ENCODE measurements at places on chromosomes 5 and 9.

- DNase-seq: no peak
These were observed 1.7 kb downstream of the SMIM33 start for GRCh38 chr5:139472386-139473030.

DNA sequence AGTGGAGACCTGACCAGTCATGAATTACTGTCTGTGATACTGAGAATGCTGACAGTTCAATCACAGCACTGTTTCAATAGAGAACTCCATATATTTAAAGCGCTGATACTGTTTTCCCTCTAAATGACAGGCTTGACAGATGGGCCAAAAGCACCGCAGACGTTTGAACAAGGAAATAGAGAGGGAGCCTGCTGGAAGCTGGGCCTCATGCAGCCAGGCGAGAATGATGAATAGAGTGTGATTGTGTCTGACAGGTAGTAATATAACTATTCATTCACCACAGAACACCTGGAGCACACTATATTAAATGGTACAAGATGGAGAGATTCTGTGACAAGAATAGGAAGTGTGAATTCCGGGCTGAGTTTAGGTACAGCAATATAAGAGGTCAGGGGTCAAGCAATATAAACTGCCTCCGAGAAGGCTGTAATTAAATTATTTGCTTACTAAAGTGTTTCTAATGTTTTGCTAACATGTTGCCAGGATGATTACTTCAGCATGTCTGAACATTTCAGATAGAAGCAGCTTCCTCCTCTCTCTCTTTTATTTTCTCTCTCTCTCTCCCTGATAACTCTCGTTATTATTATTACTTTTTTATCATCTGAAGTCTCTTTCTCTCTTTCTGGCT, 297.7 kb downstream of the CSNK1G3 start:
- DNase-seq: no peak

- DNase-seq: no peak
These were observed 151.8 kb upstream of the VLDLR start for GRCh38 chr9:2469681-2470221.

- no peak for DNase-seq
These were observed 747.8 kb downstream of the CDH18 start for GRCh38 chr5:19240170-19240569.

DNA sequence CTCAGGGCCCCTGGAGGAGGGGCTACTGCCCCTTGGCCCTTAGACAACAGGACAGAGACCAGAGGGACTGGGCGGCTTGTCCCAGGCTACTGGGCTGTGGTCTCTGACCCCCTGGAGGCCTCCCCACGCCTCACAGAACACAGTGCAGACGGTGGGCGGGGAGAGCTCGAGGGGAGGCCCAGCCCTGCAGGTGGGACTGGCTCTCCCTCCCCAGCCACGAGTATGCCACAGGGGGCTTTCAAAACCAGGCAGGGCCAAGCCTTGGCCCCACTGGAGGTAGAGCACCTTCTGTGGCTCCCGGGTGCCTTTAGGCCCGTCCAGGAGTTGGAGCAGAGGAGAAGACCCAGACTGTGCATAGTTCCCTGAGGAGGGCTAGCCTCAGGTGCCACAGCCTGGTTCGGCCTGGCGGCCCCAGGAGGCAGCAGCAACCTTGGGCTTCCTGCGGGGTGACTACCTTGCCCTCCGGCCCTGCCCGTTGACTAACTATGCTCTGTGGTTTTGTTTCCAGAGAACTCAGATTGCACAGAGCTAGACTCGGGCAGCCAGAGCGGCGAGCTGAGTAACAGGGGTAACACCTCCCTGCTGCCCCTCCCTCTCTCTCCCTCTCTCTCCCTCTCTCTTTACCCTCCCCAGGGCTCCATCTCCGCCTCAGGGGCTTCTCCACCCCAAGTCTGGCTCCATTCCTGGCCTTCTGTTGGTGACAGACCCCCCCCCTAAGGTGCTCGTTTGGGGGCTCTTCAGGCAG, 15.5 kb downstream of the CARD19 start:
- DNase-seq: no peak

DNA sequence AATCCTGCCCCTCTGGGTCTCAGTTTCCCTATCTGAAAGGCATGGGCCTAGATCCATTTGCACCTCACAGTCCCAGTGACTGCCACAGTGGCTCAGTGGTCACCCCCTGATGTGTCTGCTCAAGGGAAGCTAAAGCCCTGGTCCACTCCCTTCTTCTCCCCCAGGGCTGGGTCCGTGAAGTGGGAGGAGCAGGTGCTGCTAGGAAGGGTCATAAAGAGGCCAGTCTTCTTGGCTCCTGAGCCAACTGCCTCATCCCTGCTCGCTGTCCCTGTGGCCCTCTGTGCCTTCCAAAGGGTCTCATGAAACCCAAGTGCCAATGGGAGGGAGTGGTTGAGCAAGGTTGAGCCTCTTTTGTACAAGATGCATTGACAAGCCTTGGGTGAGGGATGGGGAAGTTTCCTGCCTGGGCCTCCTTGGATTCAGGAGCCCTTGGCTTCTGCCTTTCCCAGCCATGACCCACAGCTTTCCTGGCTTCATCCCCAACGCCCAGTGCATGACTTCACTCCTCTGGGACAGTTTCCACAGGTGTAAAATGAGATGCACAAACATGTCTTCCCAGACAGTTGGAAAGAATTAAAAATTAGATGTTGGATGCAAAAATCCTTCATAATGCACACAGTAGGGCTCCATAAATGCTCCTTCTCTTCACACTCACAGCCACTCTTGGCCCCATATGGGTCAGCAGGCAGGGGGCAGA, 1.6 kb upstream of the SLC6A7 start:
- no peak for DNase-seq

- DNase-seq: no peak
These were observed 119.5 kb upstream of the GPR151 start for GRCh38 chr5:146635443-146635842.

- DNase-seq: no peak
These were observed 75.2 kb downstream of the ACTBL2 start for GRCh38 chr5:57407391-57407790.

DNA sequence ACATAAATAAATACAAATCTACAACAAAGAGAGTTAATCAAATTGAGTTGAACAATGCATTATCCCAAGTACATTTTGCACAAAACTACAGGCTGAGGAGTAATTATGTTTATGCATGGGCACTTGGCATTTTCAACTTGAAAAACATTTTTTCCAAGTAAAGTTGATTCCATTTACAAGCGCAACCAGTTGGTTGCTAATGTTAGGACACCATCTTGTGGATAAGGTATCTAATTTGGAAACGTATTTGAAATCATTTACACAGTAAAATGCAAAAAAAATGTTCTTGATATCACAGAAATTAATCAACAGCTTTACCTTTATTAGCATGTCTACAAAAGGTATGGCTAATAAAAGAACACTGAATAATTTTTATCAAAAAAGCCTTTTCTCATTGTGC, 18.8 kb downstream of the FTMT start:
- DNase-seq: no peak

DNA sequence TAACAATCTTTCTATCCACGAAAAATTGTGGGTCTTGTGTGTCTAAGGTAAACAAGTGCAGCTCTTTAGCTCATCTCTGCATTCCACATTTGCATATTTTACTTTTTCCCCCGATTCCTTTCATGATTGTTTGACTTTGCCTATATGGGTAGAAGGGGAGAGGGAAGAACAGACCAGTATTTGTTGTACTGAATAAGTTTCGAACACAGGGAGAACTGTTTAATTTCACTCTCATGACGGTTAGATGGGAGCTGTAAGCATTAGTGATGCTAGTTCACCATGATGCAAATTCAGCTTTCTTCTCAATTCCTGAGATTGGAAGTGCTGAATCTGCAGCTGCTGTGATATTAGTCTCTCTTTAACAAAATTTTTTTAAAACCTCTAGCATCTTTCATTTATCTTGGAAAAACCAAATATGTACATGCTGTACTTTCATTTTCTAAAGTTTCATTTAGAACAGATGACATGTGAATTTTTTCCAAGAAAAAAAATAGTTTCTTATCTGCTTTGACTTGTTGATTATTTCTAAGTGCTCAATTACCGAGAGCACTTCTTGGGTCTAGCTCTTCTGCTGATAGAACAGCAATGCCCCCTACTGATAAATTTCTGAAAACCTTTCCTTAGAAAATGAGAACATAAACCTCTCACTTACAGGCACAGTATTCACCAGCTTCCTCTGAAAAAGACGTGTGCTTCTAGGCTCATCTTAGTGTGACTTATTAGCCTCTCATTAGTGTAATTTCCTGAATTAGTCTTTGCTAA, 149.5 kb downstream of the BAAT start:
- no peak for DNase-seq

DNA sequence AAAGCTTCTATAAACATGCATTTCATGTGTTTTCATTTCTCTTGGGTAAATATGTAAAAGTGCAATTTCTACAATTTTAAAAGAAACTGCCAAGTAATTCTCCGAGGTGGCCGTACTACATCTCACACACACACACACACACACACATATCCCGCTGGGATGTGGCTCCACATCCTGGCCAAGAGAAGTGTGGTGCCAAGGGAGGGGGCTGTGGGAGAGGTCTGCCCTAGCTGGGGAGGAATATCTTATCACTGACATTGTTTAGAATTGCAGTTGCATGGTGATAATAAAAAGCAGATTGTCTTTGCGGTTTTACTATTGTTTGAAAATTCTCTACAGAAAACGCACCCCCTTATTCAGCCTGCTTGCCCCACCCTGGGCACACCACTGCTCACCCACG, 558.4 kb downstream of the BNC2 start:
- DNase-seq: no peak

GRCh38 chr5:107542428-107542827, 128.3 kb downstream of the EFNA5 start:
- DNase-seq: no peak

DNA sequence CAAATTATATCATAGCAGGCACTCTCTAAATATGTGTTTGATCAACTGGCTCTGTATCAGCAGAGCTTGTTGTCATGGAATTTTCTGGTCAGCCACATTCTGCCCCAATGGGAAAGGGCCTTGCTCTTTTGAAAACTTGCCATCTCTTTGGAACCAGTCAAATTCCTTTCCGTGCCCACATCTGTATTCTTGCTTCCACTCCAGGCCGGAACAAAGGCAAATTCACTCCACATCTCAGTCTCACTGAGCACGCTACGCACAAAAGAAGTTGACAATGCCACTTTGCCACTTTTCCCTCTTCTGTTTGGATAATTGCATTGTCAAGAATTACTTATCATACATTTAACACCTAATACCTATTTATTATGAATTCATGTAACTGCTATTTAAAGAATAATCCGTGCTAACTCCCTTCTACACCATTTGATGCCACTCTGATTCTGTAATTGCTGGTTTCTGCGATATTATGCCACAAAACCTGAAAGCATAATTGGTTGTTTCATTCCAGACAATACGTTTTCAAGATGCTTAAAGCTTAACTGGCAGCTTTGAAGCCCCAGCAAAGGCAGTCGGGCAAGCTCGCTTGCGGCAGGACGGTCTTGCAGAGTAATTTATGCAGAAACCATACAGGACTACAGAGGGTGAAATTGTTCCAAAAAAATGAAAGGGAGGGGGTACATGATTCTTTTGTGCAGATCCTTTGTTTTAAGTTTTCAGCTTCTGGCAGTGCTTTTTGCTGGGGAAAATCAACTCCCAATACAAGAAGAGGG, 277.7 kb downstream of the MSX2 start:
- DNase-seq: no peak

DNA sequence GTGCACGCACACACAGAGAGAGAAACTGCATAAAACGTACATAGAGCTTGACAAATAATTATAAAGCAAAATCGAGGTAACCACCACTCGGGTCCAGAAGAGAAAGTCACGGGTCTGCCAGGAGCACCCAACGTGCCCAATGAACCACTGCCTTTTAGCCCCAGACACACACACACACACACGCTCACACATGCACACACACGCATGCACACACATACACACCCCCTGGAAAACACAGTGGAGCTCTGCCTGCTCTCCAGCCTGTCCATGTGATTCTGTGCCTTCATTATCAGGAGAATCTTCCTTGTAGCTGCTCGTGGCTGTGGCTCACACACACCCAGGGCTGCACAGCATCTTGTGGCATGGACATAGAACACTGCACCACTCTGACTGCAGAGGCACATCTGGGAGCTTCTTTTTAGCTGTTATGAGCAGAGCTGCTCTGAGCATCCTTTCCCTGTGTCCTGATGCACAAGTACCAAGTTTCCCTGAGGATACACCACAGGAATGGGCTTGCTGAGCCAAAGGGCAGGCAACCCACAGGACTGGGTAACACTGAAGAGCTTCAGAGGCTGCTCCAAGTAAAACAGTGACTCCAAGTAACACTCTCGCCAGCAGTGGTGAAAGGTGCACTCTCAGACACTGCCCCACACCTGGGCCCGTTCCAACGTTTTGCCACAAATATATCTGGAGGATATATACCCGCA, 58.9 kb downstream of the CAMSAP1 start:
- no peak for DNase-seq

- DNase-seq: no peak
These were observed 46.2 kb upstream of the RUFY1 start for GRCh38 chr5:179504191-179504590.

DNA sequence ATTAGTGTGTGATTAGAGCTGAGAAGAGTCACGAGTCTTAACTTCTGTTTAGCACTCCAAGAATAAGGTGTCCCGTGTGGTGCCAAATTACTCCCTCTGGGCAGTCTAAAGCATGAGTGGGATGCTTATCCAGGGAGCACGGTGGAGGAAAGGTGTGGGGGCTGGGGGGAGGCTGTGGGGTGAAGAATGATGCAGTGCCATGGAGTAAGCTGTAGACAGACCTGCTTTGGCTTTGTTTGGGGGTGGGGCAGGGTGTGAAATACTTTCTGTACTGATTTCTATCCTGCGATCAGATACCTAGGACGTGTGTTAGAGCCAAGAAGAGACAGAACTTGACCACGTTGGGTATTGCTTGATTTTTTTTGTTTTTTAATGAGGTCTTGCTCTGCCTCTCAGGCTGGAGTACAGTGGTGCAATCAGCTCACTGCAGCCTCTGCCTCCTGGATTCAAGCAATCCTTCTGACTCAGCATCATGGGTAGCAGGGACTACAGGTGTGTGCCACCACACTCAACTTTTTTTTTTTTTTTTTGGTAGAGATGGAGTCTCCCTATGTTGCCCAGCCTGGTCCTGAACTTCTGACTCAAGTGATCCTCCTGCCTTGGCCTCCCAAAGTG, 232.8 kb downstream of the MAN2A1 start:
- DNase-seq: no peak

DNA sequence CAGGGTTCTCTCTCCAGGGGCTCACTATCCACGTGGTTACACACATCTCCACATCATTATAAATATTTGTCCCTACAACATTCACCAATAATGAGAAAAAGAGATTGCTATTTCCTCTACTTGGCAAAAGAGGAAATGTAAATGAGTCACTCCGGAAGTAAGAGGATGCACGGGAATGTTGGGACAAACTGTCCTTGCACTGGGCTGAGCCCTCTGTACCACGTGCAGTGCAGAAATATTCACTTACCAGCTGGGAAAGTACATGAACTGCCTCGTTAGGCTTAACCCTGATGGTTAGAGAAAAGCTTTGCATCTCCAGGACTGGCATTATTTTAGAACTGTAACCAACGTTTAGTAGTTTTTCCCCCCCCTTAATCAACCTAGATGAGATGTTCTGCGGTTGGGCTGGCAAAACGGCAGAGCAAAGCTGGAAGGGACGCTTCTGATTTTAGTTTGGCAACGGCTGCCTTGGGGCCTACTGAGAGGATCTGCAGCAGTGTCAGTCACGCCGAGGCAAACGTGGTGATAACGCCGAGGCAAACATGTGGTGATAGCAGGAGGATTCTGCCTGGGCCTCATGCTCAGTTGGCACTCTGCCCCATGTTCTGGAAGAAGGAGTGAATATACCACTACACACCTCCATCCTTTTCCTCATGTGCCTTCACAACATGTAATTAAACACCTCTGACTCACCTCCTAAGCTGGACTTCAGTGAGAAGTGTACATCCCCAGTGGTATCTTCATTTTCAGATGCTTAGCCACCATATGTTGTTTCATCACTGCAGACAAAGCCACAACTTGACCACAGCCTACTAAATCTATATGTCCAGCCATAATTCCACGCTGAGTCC, 661.4 kb upstream of the KLF4 start:
- no peak for DNase-seq

Measured in stimulated activated CD8-positive, alpha-beta memory T cell treated with anti-CD3 and anti-CD28 coated beads, Interleukin-7, amount 100 ng/mL, for 1 hour (primary cell).